ENCODE measurements at places on chromosomes 2 and 18. TPM values are rescaled to one million over a fixed set of nuclear protein-coding genes. Genes with fewer than 3 reads are reported as not detected.

FBXO36 gene
- 2.4 TPM for total RNA-seq

EN1 gene
- not detected for total RNA-seq

PROM2 gene
- total RNA-seq, result 5.6 TPM

PMAIP1 gene
- 5.9 TPM for total RNA-seq

DNA sequence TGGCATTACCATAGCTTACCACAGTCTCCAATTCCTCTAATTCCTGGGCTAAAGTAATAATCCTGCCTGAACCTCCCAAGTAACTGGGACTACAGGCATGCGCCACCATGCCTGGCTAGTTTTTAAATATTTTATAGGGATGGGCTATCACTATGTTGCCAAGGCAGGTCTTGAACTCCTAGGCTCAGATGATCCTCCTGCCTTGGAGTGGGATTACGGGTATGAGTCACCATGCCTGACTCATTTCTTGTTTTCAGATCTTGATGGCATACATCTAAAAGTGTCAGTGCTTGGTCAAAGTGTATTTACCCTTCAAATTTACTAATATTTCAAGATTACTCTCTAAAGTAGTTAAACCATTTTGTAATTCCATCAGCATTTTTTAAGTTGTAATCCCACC, 9.4 kb upstream of the SOCS6 start:
- DNase-seq, result no peak

GRCh38 chr2:124875627-124876244, 850.6 kb downstream of the CNTNAP5 start:
- DNase-seq, result no peak

Measured in left lung (tissue), 14 donors.